Lower lobe of right lung (tissue), 2 donors: ENCODE measurements at places on chromosomes 2 and 18.
A peak's percentile ranks its signal among the peaks of the same experiment; 100 is the strongest.

- no peak for DNase-seq
Measured at GRCh38 chr2:229666811-229667210, 47.5 kb downstream of the DNER start.

GRCh38 chr2:52054824-52055223 lies 1022.9 kb upstream of the NRXN1 start:
- DNase-seq: no peak

GRCh38 chr2:217599906-217600305 lies 402.9 kb downstream of the TNS1 start:
- no peak for DNase-seq

- DNase-seq: no peak
Measured at GRCh38 chr2:206086716-206087350, 859 bp upstream of the INO80D start.

DNA sequence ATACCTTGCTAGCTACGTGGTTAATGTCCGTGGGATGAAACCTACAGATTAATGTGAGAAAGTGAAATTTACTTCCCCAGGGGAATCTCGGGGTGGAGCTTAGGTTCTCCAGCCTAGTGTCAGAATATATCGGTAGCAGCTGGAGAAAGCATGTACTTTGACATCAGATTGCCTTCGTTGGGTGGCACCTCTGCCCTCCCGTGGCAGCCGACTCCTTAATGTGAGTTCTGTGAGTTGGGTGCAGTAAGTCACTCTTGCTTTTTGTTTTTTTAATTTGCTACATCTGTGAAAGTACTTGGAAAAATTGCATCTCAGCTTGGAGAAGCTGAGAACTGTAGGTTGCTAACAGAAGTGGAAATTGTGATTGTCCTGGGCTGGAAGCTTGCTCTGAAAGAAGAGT lies 3.6 kb downstream of the KLF11 start:
- peak; percentile 15 for DNase-seq

GRCh38 chr2:182667315-182667695 lies 48.8 kb upstream of the DNAJC10 start:
- DNase-seq: no peak

- no peak for DNase-seq
Measured at GRCh38 chr2:233882353-233882752, 14.2 kb upstream of the MSL3B start.

GRCh38 chr2:196214156-196214555 lies 42.8 kb upstream of the STK17B start:
- DNase-seq: no peak

GRCh38 chr2:10931710-10932255 lies 20.0 kb downstream of the KCNF1 start:
- DNase-seq: no peak

DNA sequence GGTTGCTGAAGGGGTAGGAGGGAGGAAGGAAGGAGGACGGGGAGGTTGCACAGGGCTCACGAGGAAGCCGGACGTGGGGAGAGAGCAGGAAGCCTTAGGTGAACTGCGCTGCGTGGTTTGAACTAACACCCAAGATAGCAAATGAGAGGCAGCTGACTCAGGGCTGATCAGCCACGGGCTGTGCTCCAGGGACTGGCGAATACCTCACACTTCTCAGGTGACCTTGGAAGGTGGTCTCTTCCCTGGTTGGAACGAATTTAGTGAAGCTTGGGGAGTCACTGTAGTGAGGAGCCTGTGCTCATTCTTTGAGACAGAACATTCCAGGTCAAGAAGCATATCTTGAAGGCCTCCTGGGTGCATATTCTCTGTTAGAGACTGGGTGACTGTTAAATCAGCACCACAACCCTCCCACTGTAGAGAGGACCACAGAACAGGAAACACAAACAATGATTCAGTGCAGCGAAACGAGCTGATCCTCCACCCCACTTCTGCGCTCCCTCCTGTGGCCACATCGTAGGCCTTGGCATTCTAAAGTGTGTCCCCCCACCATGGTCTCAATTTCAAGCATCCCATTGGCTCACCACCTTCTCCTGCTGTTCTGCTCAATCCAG lies 33.8 kb downstream of the TOGARAM2 start:
- peak; percentile 65 for DNase-seq

- DNase-seq: no peak
Measured at GRCh38 chr18:63107931-63108330, 211.6 kb downstream of the BCL2 start.

- no peak for DNase-seq
Measured at GRCh38 chr18:64409511-64409910, 260.6 kb upstream of the LINC00305 start.

GRCh38 chr2:74693668-74694067 lies 39.6 kb downstream of the SEMA4F start:
- DNase-seq: no peak

GRCh38 chr2:170142502-170142901 lies 35.4 kb upstream of the MYO3B start:
- DNase-seq: no peak

- DNase-seq: no peak
Measured at GRCh38 chr2:181680055-181680936, at the start of gene NEUROD1. Gene NEUROD1, minus strand, starts transcription at chr2:181680517. Its CDS starts 1,657 bp downstream, at chr2:181678860.

GRCh38 chr2:49359721-49360406 lies 205.5 kb upstream of the FSHR start:
- no peak for DNase-seq

DNA sequence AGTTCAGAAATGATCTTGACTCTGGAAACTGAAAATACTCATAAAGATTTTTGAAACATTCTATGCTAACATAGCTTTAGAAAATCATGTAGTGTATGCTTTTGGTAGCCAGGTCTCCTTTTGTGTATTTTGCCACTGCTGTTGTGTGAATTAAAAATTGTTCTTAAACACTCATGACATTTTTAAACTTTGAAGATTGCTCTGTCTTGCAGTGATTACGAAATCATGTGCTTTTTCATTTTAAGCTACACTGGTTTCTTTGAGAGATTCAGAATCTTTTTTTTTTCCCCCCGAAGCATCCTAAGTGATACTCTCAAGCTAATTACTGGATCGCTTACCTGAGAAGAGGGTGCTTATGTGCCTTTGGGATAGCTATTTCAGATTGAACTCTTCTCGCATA lies 60.0 kb downstream of the ANKRD12 start:
- DNase-seq: no peak
